Stimulated activated CD4-positive, alpha-beta T cell treated with anti-CD3 and anti-CD28 coated beads, TNF-alpha, amount 100 ng/mL, for 4 hours (primary cell): ENCODE measurements at places on chromosomes 2 and 18.

DNA sequence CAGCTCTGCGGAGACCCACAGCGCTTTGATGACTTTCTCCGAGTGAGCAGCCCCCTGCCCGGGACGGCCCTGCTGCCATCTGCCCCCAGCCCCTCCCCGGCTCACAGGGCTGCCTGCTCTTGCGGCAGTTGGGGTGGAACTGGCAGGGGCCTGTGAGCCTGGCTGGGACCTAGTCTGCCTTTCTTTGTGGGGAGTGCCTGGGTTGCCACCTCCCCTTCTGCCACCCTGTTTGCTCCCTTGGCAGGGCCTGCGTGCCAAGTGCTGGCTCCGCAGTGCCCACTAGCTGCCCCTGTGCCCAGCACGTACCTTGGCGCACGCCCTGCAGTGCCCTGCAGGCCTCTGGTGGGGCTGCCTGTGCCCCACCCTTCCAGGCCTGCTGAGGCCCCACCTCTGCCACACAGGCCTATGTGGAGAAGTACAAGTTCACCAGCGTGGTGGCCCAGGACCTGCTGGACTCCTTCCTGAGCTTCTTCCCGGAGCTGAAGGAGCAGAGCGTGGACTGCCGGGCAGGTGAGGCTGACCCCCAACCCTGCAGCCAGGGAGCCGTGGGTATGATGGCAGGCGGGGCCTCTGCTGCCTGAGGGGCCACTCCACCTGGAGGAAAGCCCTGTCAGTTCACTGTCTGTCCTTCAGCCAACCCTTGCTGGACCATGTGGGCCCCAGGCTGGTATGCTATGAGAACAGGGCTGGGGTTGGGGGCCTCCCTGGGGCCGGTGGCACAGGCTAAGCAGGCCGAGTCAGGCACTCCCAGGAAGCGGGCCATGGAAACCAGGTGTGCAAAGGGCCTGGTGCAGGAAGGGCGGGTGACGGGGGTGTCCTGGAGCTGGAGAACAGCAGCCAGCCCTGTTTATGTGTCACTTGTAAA is 7.0 kb downstream of the RNPEPL1 start:
- no peak for DNase-seq

DNA sequence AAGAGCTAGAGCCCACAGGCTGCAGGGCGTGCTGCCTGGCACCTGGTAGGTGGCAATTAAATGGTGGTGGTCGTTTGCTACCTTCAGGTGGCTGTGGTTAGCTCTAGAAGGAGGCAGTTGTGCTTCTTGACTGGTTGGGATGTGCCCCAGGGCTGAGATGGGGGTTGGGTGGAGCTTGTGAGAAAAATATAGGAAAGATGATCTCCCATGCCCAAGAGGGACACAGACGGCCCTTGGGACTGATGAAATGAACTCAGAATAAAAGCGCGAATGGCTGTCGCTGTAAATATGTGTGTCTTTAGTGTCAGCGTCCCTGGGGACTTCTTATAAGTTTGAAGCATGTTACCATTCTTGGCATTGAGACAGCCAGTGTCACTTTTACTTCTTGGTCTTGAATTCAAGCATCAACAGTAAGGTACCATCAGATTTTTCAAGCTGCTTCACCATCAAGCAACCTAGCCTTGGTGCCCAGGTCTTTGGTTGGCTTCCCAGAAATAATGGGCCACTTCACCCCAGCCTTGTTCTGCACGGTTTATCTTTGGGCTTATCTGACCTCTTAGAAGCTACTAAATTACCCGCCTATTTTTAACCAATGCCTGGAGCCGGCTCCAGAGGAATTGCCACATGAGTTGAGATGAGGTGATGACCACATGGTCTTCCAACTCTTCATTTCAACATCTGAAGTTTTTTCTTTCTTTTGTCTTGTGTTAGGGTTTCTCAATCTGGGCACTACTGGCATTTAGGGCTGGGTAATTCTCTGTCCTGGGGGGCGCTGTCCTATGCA is 11.9 kb downstream of the LRRFIP1 start:
- no peak for DNase-seq

GRCh38 chr2:142580691-142581090 is 296.8 kb upstream of the KYNU start:
- DNase-seq, result no peak

- DNase-seq, result no peak
These were observed 136.4 kb downstream of the SCG2 start for GRCh38 chr2:223465793-223466192.

- peak; percentile 8 for DNase-seq
These were observed 3.2 kb downstream of the TEKT4 start for GRCh38 chr2:94874277-94874997.

DNA sequence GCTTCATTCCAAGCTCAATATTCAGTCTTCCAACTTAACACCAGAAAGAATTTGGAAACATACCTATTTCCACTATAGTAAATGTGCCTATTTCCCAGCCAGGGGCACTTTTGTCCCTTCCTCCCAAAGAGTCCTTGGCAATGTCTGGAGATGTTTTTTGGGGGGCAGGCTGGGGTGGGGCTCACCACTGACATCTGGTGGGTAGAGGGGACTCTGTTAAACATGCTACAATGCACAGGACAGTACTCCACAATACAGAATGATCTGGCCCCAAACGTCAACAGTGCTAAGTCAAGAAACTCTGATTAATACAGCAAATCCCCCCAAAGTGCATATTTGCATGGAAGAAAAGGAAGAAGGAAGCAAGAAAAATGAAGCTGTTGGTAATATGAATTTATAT is 61.7 kb downstream of the SMIM21 start:
- no peak for DNase-seq

DNA sequence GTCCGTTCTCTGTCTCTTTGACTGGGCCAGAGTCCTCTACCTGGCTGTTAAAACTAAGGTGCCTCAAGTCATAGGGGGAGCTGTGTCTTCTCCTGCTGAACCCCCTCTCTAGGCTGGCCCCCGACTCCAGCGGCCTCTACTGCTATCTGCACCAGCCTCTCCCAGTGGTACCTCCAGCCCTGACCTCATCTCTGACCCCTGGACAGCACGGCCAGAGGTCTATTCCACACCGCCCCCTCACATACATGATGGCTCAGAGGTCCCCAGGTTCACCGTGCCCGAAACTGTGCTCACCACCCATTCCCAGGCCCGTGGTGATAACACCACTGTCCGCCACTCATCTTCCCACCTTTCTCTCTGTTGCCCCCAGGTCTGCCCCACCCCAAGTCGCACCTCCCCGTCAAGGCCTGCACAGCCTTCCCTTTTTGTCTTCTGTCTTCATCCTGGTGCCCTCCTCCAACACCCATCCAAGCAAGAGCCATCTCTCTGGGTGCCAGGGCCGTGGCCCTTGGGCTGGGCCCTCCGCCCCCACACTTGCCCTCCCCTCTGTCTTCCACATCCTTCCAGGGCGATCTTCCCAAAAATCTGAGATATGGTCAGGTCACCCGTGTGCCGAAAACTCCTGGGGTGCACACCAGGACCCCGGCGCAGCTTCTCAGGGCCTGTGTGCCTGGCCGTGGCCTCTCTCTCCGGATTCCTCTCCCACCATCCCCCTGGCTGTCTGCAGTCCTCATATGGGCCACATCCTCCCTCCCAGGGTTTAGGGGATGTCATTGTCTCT is 134.4 kb upstream of the ID2 start:
- DNase-seq, result no peak

GRCh38 chr2:70785137-70785911 is 5.1 kb downstream of the FIGLA start:
- no peak for DNase-seq

GRCh38 chr2:45974056-45974455 is 322.6 kb downstream of the PRKCE start:
- DNase-seq, result no peak

- no peak for DNase-seq
These were observed 98.9 kb downstream of the SPHKAP start for GRCh38 chr2:228082571-228082970.

- no peak for DNase-seq
These were observed 370.0 kb downstream of the SLC4A3 start for GRCh38 chr2:219997341-219997851.

DNA sequence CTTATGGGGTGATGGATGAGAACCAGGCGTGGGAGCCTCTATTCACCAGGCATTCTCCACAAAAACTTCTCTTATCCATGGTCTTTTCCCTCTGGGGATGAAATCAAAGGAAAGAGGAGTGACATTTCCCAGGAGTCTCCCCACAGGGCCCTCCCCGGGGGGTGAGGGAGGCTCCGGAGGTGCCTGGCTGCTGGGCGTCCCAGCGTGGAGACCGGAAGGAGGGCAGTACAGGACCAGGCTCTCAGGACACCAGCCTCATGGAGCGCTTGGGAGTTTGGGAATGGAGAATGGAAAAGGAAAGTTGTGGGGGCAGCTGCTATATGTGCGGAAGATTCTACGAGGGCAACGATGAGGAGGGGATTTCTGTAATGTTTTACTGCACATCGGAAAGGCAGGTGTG is 22.1 kb downstream of the CIB4 start:
- DNase-seq, result no peak
